ENCODE measurements at places on chromosomes 5 and 9. TPM values are rescaled to one million over a fixed set of nuclear protein-coding genes. Genes with fewer than 3 reads are reported as not detected.

DNA sequence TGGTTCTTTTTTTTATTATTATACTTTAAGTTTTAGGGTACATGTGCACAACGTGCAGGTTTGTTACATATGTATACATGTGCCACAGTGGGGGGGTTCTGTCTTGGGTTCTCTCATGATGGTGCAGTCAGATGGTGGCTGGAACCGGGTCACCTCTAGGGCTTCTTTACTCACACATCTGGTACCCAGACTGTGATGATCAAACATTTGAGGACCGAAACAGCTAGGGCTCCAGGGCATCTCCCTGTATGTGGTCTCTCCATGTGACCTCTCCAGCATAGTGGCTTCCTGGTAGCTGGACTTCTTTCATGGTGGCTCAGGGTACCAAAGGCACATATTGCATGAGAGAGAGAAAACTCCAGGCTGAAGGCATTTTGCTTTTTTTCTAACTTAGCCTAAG lies 9.8 kb upstream of the CRHBP start:
- H3K36me3 ChIP-seq: no peaks in the 10 kb centered on the region
- no peak overlapping the region for H3K27ac ChIP-seq
- DNase-seq: no peak
- no peaks in the 10 kb centered on the region for H3K4me1 ChIP-seq
- H3K4me3 ChIP-seq: no peak overlapping the region

DNA sequence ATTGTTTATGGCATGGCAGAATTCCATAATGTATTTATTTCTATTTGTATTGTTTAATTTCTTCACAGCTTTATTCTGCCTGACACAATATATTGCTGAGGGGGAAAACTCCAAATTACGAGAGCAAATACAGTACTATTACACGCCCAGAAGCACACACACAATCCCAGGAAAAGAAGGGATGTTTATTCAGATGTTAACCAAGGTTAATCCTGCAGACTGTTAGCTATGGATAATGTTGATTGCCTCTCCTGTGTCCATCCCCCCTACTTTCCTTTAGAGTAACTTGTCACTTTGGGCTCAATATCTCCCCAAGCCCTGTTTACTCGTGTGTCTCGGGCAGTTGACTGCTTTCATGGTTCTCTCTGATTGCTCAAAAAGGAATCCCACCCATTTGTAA lies 84.2 kb upstream of the ERCC6L2 start:
- no peaks in the 10 kb centered on the region for H3K4me1 ChIP-seq
- H3K36me3 ChIP-seq: no peaks in the 10 kb centered on the region
- H3K27ac ChIP-seq: no peak overlapping the region
- H3K4me3 ChIP-seq: no peak overlapping the region
- no peaks in the 10 kb centered on the region for H3K27me3 ChIP-seq

GRCh38 chr5:81838307-81838906 lies 87.5 kb upstream of the SSBP2 start:
- no peaks in the 10 kb centered on the region for H3K4me1 ChIP-seq
- H3K27ac ChIP-seq: no peak overlapping the region
- H3K36me3 ChIP-seq: no peaks in the 10 kb centered on the region

GRCh38 chr9:77735494-77735893 lies 87.4 kb upstream of the GNA14 start:
- no peak for DNase-seq
- H3K27ac ChIP-seq: no peak overlapping the region
- no peaks in the 10 kb centered on the region for H3K36me3 ChIP-seq
- H3K4me3 ChIP-seq: no peak overlapping the region
- H3K4me1 ChIP-seq: no peaks in the 10 kb centered on the region

- no peaks in the 10 kb centered on the region for H3K4me1 ChIP-seq
- no peak for DNase-seq
- H3K27ac ChIP-seq: no peak overlapping the region
- no peaks in the 10 kb centered on the region for H3K27me3 ChIP-seq
- H3K36me3 ChIP-seq: no peaks in the 10 kb centered on the region
Observed at GRCh38 chr9:110808599-110808980, 140.0 kb downstream of the MUSK start.

DNA sequence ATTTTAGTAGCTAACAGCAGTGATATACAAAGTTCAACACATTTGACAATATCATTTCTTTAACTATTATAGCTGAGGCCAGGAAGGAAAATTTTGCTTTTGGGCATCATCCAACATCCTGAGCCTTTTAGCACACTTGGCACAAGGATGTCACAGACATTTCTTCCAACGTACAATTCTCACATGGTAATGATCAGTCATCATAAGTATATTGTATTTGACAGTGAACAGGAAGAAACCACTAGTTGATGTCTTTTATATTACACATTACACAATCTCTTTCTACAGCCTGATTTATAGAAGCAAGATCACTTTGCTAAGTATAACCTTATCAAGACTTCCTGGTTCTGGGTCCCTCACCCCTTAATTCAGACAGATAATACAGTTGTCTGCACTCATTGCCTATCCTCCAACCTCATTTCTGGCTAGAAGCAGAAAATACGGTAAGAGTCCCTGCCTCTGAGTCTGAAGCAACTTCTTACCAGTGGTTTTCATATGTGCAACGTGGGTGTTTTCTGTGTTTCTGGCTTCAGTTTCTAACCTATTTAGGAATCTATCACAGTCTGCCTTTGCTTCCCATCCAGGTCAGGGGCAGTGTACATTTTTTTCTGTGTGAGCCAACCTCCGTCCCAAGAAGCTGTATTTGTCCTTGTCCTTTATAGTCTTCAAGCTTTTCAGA lies 167.8 kb downstream of the PAM start:
- no peak for DNase-seq
- H3K4me3 ChIP-seq: no peak overlapping the region
- no peaks in the 10 kb centered on the region for H3K4me1 ChIP-seq
- no peak overlapping the region for H3K27ac ChIP-seq

DNA sequence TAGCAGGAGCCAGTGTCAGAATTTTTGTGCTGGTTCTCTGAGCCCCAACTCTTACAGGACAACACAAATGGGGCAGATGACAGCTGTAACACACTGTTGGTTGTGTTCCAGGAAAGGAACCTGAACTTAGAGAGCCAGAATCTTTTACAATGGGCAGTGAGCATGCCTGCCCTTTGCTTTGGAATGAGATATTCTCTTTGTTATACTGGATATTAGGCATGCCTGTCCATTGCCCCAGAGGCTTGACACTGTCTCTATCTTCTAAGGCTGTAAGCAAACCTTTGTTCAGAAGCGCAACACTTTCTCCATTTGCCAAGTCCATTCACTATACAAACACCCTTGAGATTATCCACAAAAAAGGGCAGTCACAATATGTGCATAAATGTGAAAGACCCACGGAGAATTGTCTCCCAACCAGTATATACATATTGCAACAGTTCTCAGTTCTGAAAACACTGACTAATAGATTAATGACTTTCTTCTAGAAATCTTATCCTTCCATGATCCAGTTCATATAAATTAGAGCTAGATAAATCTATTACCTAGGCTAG lies 26.3 kb upstream of the CEP120 start:
- H3K27ac ChIP-seq: no peak overlapping the region
- H3K27me3 ChIP-seq: no peaks in the 10 kb centered on the region
- H3K36me3 ChIP-seq: no peaks in the 10 kb centered on the region
- no peak for DNase-seq

- no peaks in the 10 kb centered on the region for H3K36me3 ChIP-seq
- H3K4me1 ChIP-seq: no peaks in the 10 kb centered on the region
- H3K27ac ChIP-seq: no peak overlapping the region
Observed at GRCh38 chr5:131318455-131318854, 54.6 kb downstream of the CDC42SE2 start.

DNA sequence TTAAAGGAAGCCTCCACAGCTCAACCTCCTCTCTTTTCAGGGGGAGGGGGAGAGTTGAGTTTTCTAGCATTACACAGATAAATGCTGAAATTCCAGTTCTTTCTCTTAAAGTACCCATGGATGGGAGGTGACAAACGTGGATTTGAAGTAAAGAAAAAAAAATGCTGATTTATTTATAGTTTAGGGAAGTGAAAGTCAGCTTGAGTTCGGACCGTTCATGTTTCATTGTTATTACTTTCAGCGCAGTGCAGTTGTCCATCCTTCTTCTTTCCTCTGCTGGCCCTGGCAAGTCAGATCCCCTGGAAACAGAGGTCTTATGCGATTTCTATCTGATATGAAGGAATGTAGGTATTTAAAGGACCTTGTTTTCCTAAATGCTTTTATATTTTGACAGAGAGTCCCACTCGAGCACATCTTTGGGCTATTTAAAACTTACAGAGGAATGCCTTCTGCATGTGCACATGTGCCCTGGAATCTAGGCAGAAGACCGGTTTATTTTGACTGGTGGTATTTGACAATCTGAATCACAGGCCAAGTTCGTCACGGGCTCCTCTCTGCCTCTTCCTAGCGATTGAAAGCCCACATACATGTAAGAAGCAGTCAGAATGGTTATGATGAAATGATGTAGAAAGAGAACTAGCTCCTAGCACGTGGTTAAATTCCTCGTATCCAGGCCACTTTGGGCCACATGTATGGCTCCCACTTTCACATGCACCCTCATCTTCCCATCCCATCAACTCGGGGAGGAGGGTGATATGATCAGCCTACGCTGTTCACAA lies 385.2 kb upstream of the KLF4 start:
- no peak for DNase-seq
- no peak overlapping the region for H3K27ac ChIP-seq
- H3K36me3 ChIP-seq: no peaks in the 10 kb centered on the region
- no peaks in the 10 kb centered on the region for H3K27me3 ChIP-seq
- no peak overlapping the region for H3K4me3 ChIP-seq
- no peaks in the 10 kb centered on the region for H3K4me1 ChIP-seq

- H3K4me3 ChIP-seq: no peak overlapping the region
- H3K36me3 ChIP-seq: no peaks in the 10 kb centered on the region
- no peak for DNase-seq
- no peak overlapping the region for H3K27ac ChIP-seq
- H3K4me1 ChIP-seq: peaks cover 18% of the 10 kb centered on the region
Observed at GRCh38 chr5:115265220-115265619, 2.5 kb upstream of the PGGT1B start.

GRCh38 chr9:87336914-87337333 lies 160.7 kb upstream of the DAPK1 start:
- H3K4me3 ChIP-seq: peak overlapping the region; percentile 53
- H3K36me3 ChIP-seq: no peaks in the 10 kb centered on the region
- peak overlapping the region; percentile 61 for H3K27ac ChIP-seq
- no peaks in the 10 kb centered on the region for H3K27me3 ChIP-seq

- no peaks in the 10 kb centered on the region for H3K27me3 ChIP-seq
- DNase-seq: peak; percentile 56
- peak overlapping the region; percentile 45 for H3K27ac ChIP-seq
- H3K4me1 ChIP-seq: peaks cover 7% of the 10 kb centered on the region
- H3K4me3 ChIP-seq: no peak overlapping the region
Observed at GRCh38 chr9:35517552-35518224, 27.8 kb downstream of the RUSC2 start.

DNA sequence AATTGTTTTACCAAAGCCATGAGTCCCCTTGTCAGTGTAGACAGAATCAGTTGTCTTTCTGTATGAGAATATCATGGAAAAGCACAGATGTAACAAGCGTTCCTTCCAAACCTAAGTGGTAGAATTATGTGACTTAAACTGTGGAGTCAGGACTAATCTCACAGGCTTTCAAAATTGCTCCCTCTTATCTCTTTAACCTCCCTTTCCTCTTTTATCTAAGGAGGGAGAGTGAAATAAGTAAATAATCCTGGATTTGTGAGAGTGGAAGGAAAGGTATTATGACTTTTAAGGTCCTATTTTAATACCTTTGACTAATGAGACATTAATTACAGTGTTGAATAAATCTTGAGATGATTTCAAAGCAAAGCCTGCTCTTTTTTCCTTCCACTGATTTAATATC lies 52.4 kb upstream of the LIFR start:
- H3K27ac ChIP-seq: no peak overlapping the region
- no peaks in the 10 kb centered on the region for H3K36me3 ChIP-seq
- no peak overlapping the region for H3K4me3 ChIP-seq
- no peaks in the 10 kb centered on the region for H3K4me1 ChIP-seq

- no peaks in the 10 kb centered on the region for H3K4me1 ChIP-seq
- no peaks in the 10 kb centered on the region for H3K27me3 ChIP-seq
- no peak overlapping the region for H3K4me3 ChIP-seq
- H3K27ac ChIP-seq: no peak overlapping the region
- no peak for DNase-seq
Observed at GRCh38 chr9:96514108-96514799, 64.3 kb downstream of the HABP4 start.

GRCh38 chr9:27572566-27572917 lies 739 bp downstream of the C9orf72 start:
- H3K4me1 ChIP-seq: peaks cover 17% of the 10 kb centered on the region
- no peaks in the 10 kb centered on the region for H3K27me3 ChIP-seq
- DNase-seq: no peak
- H3K27ac ChIP-seq: peak overlapping the region; percentile 95

- H3K4me3 ChIP-seq: no peak overlapping the region
- no peaks in the 10 kb centered on the region for H3K27me3 ChIP-seq
- H3K4me1 ChIP-seq: no peaks in the 10 kb centered on the region
- H3K36me3 ChIP-seq: no peaks in the 10 kb centered on the region
- H3K27ac ChIP-seq: no peak overlapping the region
Observed at GRCh38 chr5:166795756-166796155, 1495.7 kb upstream of the WWC1 start.

- no peaks in the 10 kb centered on the region for H3K27me3 ChIP-seq
- no peaks in the 10 kb centered on the region for H3K36me3 ChIP-seq
- no peak overlapping the region for H3K4me3 ChIP-seq
- H3K4me1 ChIP-seq: no peaks in the 10 kb centered on the region
Observed at GRCh38 chr5:124056326-124056990, 544.5 kb downstream of the CSNK1G3 start.

IL9 gene
- total RNA-seq: not detected

LRRC19 gene
- 1.0 TPM for total RNA-seq

SLC45A2 gene
- total RNA-seq: 0.58 TPM

POU5F2 gene
- 1.3 TPM for total RNA-seq

GKAP1 gene
- total RNA-seq: 6.5 TPM

PCDHGA10 gene
- total RNA-seq: 2.3 TPM

ALDH1A1 gene
- total RNA-seq: 556 TPM

DMRT2 gene
- total RNA-seq: not detected

DENND4C gene
- 18.3 TPM for total RNA-seq

FGFR4 gene
- 38.9 TPM for total RNA-seq

SLC2A6 gene
- 3.7 TPM for total RNA-seq

PCDHB6 gene
- 0.14 TPM for total RNA-seq

FCN2 gene
- total RNA-seq: 70.5 TPM

EGFLAM gene
- total RNA-seq: 4.2 TPM

CDKN2B-AS1 gene
- total RNA-seq: not detected

Measured in right lobe of liver (tissue), 6 donors.